GM23248 (cell line): ENCODE measurements at places on chromosomes 7 and 10.

DNA sequence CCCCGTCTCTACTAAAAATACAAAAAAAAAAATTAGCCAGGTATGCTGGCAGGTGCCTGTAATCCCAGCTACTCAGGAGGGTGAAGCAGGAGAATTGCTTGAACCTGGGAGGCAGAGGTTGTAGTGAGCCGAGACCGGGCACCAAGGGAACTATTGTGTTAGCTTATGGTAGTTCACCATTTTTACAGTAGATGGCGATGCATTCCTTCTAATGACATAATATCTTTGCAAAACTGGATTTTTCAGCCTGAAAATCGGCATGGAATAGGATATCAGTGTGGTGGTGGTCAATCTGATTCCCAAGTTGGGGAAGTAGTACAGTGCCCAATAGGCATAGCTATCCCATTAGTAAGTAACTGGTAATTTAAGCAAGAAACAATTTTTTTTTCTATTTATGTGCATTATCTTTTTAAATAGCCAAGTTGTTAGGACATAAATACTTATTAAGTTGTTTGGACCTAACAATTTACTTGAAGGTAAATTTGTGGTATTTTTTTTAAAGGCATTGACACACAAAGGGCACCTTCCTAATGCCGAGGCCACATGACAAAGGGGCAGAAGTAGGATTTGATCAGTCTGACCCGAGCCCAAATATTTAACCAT is 17.6 kb upstream of the IMPDH1 start:
- peak; percentile 72 for DNase-seq

DNA sequence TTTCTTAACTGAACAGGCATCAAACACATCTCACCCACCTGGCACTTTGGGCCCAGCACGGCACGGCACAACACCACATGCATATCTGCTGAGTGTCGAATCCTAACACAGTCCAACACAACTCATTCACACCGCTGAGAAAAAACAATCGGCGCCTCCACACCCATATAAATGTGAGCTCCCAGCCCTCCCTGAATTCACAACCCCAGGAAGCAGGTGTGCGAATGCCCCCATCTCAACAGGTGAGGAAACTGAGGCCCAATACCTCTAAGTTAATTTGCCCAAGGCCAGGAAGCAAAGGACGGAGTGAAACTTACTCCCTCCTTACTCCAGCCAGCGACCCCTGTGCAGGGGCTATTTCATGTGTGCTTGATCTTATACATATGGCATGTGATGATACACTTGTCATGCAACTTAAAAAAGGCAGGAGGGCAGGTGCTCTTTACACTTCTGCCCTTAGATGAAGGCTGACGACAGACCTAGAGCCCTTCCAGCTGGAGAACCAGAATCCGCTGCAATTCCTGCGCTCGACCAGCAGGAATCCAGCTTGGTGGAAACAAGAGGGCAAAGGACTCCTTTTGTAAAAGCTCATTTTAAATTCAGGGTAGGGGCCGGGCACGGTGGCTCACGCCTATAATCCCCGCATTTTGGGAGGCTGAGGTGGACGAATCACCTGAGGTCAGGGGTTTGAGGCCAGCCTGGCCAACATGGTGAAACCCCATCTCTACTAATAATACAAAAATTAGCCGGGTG is 116.0 kb downstream of the LARP4B start:
- no peak for DNase-seq

DNA sequence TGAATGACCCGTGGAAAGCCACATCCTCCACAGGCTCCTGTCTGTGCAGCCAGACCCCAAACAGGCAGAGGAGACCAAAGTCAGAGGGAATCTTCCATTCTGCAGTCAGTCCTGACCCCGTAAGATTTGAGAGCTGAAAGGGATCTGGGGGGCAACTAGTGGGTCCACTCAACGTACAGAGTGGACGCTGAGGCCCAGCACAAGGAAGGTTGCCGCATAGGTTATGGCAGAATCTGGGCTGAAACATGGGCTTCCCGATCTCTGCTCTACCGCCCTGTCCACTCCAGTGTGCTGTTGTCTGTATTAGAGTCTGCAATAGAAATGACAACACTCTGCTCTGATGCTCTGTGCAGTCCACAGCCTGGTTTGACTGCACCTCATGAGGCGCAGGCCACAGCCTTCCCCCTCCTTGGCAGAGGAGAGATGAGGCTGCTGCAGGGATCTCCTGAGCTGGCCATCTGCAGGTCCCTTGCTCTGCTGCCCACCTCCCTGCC is 7.9 kb upstream of the ZNF22 start:
- DNase-seq = no peak

DNA sequence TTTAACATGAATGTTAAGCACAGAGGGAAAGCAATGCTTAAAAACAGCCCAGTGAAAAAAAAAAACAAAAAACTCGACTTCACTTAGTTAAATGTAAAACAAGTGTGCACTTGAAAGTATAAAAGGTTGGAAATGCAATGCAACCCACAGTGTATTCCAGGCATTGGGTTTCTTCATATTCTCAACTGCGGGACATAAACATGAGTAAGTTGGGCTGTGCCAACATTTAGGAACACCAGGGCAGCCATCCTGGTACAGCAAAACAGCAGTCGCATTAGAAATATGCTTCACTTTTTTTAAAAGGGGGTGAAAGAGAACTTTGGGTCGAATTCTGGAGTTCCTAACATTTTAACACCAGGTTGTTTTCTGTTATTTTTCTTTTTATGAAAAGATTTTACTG is 937 bp downstream of the STEAP1 start:
- DNase-seq = peak; percentile 59

GRCh38 chr7:95804052-95804451 is 31.7 kb downstream of the DYNC1I1 start:
- no peak for DNase-seq

DNA sequence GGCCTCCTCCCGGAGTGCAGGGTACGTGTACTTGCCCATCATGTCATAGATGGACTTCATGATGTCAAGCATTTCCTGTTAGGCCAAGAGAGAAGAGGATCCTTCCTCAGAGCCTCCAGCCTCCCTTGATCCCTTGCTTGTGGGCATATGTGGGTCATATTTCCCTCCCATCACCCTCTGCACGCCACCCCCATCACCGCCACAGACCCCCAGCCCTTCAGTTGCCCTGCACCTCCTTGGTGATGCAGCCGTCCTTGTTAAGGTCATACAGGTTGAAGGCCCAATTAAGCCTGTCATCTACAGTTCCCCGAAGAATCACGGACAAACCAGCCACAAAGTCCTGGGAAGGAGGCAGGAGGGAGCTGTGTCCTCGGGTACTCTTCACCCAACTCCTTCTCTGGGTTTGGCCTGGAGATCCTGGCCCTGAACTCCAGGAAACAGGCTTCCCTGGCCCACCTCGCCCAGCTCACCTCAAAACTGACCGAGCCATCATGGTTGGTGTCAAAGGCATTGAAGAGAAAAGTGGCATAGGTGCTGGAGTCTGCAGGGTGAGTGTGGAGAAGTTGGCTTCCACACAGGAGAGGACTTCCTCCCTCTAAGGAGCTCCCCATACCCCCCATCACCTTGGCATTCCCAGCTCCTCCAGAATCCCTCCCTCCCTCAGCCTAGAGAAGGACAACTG is 9.8 kb upstream of the OGA start:
- no peak for DNase-seq

DNA sequence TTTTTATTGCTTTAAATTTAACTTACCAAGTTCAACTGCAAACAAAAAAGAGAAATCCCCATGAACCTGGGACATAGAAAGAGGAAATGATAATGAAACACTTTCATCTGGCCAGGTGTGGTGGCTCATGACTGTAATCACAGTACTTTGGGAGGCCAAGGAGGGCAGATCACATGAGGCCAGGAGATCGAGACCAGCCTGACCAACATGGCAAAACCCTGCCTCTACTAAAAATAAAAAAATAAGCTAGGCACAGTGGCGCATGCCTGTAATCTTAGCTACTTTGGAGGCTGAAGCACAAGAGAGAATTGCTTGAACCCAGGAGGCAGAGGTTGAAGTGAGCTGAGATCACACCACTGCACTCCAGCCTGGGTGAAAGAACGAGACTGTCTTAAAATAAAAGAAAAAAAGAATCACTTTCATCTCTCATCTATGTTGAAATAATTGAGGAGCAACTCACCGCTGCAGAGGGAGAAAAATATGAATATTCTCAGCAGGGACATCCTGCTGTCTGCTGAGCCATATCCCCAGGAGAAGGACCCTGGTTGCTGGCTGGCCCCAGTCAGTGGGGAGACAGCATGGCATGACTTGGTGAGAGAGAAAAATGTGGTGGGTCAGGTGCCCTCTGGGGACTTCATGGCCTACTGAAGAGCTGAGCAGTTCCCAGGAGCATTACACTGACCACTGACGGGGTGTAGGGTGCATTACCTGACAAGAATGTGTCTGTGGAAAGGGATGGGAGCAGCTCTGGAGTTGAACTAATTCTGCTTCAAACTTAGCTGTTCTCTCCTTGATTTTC is 22.8 kb upstream of the TARP start:
- no peak for DNase-seq

GRCh38 chr7:102916881-102917280 is 4.1 kb downstream of the LRRC17 start:
- peak; percentile 54 for DNase-seq

- DNase-seq = no peak
Measured at GRCh38 chr10:121816197-121816596, 111.6 kb downstream of the ATE1 start.

DNA sequence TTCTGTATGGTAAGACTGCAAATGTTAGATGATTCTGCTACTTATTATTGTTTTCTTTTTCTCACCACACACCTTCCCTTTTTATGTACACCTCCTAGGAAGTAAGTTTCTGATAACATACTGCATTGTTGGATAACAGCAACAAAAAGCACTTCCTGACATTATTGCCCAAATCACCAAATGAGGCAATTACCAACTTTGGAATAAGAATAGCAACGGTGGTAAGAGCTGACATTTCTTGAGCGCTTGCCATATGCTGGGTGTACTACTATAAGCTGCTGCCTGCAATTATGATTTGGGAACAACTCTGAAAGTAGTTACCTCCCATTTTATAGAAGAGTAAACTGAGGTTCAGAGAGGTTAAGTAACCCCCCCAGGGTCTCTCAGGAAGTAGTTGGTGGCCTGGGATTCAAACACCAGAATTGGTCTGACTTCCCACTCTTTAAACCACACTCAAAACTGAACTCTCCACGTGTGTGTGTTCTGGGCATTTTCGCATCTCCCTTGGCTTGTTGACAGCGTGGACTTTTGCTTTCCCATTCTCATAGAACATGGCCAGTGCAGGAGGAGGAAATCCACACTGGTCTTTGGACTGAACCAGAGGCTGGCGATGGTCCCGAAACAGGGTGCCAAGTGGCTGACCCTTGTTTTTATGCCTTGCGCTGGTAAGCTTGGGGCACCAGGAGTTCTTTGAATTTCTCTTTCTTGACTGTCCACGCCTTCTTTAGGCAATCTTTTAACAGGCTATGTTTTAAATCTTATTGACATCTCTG is 71.4 kb downstream of the TCF7L2 start:
- no peak for DNase-seq

GRCh38 chr7:103009466-103010185 is 65.0 kb downstream of the FBXL13 start:
- no peak for DNase-seq

DNA sequence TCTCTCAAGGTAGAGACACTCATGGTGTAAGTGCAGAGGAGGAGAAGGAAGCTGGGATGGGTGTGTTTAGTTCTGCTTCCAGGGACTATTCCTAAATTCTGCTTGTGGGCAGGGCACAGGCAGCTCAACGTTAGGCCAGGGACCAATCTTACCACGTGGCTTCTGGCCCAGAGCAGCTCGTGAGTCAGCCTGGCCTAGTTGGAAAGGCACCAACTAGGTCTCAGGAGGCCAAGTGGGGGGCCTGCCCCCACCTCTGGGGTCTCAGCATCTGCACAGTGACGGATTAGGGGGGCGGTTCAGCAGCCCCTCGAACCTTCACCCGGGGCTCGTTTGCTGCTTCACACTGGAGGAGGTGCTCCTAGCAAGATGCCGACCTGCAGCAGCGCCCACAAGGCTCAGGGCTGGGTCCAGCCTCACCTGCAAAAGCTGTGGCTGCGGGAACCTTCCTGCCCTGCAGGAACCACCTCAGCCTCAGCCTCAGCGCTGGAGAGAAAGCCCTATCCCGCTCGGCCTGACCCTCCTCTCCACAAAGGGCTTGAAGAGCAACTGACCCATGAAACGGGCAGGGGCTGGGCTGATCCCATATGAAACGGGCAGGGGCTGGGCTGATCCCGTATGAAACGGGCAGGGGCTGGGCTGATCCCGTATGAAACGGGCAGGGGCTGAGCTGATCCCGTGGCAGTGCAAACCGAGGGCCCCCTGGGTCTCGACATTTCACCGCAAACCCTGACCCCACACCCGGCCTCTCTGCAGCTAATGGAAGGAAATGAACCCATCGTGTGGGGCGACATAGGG is 447.4 kb downstream of the DNAJB6 start:
- DNase-seq = no peak

GRCh38 chr7:113321201-113321600 is 202.8 kb upstream of the SMIM30 start:
- DNase-seq = peak; percentile 2

GRCh38 chr7:100423315-100423714 is 5.2 kb downstream of the ZCWPW1 start:
- no peak for DNase-seq

- DNase-seq = peak; percentile 10
Measured at GRCh38 chr7:64625114-64626082, 40.5 kb upstream of the ZNF107 start.

DNA sequence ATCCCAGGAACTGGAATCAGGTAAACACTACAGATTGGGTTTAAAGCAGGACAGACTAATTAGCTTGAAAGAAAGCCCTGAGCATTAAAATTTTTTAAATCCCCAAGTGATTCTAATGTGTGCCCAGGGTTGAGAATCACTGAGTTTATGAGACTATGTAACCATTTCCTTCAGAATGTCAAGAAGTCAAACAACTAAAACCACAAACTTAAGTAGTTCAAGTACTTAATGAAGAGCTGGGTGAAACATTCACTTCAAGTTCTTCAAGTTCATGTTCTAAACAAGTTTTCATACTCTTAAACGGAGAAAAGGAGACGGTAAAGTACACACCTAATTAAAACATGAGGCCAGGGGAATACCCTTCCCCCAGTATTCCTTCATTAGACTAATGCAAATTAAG is 28.2 kb upstream of the TLL2 start:
- no peak for DNase-seq

DNA sequence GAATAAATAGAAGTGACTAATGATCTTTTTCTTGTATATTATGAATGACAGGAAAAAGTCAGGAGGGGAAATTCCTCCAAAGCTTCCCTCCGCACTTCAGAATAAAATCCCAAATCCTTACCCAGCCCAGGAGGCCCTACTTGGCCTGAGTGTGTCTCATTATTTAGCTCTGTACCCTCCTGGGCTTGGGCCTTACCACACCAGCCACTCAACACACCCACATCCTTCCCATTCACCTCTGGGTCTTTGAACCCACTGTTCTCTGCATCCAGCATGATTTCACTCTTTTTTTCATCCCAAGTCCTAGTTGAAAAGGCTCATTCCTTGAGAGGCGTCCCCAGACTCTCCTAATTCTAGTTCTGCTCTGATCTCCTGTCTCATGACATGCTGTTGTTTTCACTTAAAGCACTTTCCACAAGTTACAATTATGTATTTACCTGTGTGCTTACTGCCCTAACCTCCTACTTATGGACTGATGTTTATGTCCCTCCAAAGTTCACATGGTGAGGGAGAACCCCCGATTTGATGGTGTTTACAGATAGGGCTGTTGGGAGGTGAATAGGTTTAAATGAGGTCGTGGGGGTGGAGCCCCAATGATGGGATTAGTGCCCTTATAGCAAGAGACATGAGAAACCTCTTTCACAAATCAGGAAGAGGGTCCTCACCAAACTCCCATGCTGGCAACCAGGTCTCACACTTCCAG is 6.4 kb downstream of the NOD1 start:
- peak; percentile 6 for DNase-seq
